Activated CD4-positive, CD25-positive, alpha-beta regulatory T cell (primary cell): ENCODE measurements at places on chromosomes 6 and 20.

- no peak for DNase-seq
Measured at GRCh38 chr6:11820821-11821220, 42.2 kb upstream of the ADTRP start.

GRCh38 chr6:15444081-15444731, 198.3 kb downstream of the JARID2 start:
- no peak for DNase-seq

- no peak for DNase-seq
Measured at GRCh38 chr20:5674176-5674660, 76.0 kb upstream of the SHLD1 start.

DNA sequence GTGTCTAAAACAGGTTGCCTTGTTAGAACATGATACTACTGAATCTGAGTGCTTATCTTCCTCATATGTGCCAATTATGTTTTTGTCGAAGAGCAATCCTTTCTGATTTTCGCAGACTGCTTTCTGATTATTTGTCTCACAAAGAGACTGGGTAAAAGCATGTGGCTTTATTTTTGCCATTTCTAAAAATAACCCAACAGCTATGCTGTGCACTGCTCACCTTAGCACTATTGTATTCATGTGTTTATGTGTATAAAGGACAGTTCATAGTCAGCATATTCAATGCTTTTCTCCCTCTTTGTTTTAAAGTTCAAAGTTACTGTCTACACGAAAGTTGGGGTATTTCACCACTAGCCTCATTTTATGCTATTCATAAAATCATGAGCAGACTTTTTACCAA, 127.0 kb downstream of the SGK1 start:
- no peak for DNase-seq

GRCh38 chr6:9851006-9851405, 563.9 kb downstream of the TFAP2A start:
- DNase-seq = no peak

GRCh38 chr6:47203266-47203937, 106.3 kb downstream of the TNFRSF21 start:
- DNase-seq = no peak

GRCh38 chr6:1630771-1631217, 21.1 kb downstream of the FOXC1 start:
- no peak for DNase-seq

GRCh38 chr6:41560431-41561192, 14.4 kb downstream of the FOXP4 start:
- peak; percentile 69 for DNase-seq

GRCh38 chr6:12769556-12770256, 53.1 kb downstream of the PHACTR1 start:
- DNase-seq = no peak

GRCh38 chr6:148464319-148465010, 121.8 kb downstream of the SASH1 start:
- peak; percentile 16 for DNase-seq

GRCh38 chr6:41638935-41639808, 904 bp downstream of the MDFI start:
- no peak for DNase-seq

GRCh38 chr20:63553251-63553932, 567 bp upstream of the FNDC11 start:
- peak; percentile 81 for DNase-seq

GRCh38 chr6:168034537-168034936, 37.1 kb downstream of the KIF25 start:
- DNase-seq = no peak

- DNase-seq = no peak
Measured at GRCh38 chr20:57684808-57685140, 25.0 kb downstream of the PMEPA1 start.

GRCh38 chr6:35044145-35044745, 96.9 kb downstream of the TCP11 start:
- no peak for DNase-seq
